ENCODE measurements at places on chromosomes 5 and 9.
A peak's percentile ranks its signal among the peaks of the same experiment; 100 is the strongest.

GRCh38 chr9:89953824-89954615 lies 349.2 kb downstream of the GADD45G start:
- no peak for DNase-seq

DNA sequence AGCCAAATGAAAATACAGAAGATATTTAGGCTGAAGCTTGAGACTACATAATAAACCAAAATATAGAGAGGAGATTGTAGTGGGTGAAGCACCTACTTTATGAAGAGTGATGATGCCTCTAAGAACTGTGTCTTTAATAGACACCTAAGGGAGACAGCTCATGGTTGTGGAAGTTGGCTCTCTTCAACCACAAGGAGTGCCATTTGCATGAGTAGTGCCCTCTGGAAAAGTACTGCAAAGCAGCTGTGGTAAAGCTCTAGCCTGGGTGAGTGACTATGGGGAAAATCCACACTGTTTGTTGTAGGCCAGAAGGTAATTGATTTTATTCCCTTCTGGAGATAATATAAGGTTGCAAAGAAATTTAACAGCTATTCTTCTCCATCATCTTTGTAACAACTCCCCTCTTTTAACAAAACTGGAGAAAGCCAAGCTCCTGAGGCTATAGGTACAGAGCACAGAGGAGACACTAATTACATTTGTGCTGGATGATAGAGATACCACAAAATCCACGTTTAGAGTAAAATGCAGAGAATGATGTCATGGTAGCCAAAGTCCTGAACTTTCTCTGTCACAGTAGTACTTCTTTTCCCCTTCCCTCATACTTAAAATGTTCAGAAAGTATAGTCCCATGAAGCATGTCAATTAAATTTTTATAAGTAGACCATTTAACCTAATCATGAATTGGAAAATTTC lies 122.8 kb downstream of the STARD4 start:
- no peak for DNase-seq

- DNase-seq = no peak
Measured at GRCh38 chr9:79352322-79352721, 219.4 kb upstream of the TLE4 start.

DNA sequence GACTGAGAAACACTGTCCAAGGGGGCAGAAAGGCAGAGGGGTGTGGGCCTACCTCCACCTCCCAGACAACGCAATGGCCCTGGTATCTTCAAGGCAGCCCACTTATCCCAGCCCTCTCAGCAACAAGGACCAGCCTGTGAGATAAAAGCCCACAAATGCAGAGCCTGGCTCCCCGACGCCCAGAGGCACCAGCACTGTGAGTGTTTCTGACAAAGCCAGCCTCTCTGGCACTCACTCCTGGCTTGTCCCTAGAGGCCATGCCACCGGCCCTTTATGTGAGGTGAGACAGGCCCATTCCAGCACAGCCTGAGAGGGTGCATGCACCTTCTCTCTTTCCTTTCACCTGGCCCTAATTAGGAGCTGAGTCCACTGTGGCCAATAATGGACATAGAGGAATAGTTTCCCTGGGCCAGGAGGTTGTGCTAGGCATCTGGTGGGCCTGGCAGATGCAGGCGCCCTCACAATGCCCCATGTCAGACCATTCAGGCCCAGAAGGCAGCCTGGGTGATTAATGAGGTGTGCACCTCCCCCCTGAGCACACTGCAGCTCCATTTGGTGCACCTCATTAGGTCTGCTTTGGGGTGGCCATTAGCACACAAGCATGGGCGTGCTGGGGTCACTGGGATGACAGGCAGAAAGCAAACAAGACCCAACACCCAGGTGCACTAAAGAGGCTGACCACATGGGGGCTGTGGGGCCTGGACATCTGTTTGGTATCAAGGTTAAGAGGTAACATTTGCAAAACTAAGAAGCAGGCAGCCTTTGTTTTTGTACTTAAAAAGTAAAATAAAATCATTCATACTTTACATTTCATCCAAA lies 176.0 kb downstream of the MED10 start:
- DNase-seq = no peak

DNA sequence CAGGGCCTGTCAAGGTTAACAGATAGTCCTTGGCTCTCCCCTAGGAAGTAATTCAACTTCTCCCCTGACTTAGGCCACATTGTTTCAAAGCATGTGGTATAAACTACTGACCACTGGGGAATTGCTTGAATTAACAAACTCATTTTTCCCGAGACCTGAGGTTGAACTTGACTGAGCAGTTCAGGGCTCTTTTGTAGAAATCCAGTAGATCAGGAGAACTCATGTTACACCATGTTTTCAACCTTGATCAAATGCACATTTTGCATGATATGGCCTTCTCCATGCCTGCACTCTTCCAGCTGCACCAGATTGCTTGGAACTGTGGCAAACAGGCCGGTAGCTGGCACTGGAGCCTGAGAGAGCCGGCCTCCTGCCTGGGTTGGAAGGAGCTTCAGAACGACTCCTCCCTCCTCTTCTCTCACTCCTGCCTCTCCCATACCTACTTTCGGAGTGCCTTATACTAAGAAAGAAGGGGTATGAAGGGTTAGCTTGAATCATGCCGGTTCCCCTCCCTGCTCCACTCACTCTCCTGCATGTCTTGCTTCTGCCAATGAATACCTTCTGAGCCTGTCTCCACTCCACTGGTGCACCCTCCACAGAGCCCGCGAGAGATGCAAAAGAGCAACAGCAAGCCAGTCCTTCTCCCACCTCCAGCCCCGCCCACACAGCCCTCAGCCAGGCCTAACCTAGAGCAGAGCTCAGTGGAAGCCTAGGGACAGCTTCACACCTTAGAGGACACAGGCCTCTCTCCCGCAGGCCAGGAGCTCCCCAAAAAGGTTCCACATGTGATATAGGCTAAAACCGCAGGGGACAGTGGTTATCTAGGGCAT lies 159.4 kb downstream of the MACROH2A1 start:
- peak; percentile 41 for DNase-seq

DNA sequence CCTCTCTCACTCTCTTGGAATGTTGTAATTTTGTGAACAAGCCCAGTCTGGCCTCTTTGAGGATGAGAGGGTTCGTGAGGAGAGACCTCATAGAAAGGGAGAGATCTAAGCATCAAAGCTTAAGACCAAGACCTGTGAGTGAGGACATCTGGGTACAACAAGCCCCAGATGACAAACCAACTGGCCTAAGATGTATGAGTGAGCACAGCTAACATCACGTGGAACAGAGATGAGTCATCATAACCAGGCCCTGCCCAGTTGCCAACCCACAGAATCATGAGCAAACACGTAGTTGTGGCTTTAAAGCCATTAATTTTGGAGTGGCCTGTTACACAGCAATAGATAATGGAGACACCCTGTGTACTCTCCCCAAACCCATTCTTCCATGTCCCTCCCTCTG lies 439.1 kb upstream of the KIF2A start:
- no peak for DNase-seq

DNA sequence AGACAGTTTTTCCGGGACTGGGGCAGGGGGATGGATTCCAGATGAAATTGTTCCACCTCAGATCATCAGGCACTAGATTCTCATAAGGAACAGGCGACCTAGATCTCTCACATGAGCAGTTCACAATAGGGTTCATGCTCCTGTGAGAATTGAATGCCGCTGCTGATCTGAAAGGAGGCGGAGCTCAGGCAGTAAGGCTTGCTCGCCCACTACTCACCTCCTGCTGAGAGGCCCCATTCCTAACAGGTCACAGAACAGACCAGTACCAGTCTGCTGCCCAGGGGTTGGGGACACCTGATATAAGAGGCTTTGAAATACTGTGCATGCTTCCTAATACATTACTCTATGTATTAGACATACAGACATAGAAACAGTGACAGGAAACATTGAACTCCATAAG lies 41.1 kb downstream of the PTPRD start:
- DNase-seq = no peak

- no peak for DNase-seq
Measured at GRCh38 chr5:50727149-50727496, 60.7 kb downstream of the PARP8 start.

- no peak for DNase-seq
Measured at GRCh38 chr5:72550595-72550994, 43.4 kb upstream of the ZNF366 start.

DNA sequence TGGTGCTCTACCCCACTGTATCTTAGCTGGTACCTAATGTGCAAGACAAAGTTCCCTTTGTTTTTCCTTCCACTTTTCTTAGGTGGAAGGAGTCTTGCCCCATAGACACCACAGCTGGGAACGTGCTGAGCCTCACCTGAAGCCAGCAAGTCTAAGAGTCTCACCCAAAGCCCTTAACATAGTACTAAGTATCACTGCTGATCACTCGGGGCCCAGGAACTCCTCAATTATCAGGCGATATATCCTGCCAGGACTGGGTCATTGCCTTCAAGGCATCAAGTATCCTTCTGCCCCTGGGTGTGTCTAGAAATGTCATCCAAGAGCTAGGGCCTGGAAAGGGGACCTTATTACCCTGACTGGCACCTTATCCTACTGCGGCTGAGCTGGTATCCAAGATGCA lies 123.9 kb downstream of the PTPRD start:
- no peak for DNase-seq

GRCh38 chr5:117682416-117682815 lies 1107.8 kb upstream of the SEMA6A start:
- no peak for DNase-seq

GRCh38 chr9:94679587-94679986 lies 40.3 kb upstream of the FBP1 start:
- no peak for DNase-seq

DNA sequence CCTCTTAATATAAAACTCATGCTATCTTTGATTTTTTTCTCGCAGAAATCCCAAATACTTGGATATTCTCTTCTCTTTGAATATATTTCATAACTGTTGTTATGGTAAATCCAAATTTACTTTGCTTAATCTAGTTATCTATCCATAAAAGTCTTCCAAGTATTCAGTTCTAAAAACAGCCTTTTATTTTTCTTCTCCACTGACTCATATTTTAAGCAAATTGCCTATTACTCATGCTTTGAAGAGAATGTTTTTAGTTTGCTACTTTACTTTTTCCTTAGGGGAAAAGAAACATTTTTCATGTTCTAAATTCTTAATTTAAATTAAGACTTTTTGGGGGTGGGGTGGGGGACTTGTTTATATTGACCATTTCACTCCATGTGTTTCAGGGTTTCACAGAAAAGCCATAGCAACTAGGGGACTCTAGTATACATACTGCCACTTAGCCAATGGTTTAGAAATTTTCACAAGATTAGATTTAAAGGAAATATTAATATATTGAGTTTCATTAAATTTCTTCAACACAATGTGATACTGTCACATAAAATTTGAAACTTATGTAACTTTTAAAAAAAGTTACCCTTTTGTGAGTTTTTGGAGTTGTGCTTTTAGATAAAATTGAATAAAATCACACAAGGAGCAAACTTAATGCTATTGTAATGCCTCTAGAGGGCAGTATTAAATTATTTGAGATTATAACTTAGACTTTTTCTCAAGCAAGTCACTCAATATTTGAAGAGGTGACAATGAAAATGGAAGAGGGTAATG lies 545.8 kb upstream of the ARRDC3 start:
- DNase-seq = no peak

- DNase-seq = no peak
Measured at GRCh38 chr9:14445946-14446345, 132.0 kb upstream of the NFIB start.

DNA sequence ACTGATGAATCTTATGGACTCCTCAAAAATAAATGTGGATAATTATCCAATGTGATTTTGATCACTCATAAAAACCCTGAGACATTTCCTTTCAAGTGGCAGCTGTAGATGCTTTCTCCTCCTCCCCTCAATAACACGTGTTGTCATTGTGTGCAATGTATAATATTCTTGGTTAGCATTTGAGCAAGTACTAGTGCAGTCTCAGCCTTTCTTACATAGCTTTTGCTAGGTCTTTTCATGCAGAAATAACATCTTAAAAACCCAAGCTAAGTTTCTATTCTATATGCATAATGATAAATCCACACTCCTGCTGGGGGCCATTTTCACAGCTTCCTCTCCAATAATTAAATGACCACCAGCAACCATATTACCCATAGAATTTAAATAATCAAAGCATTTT lies 1835.2 kb upstream of the NUDT12 start:
- no peak for DNase-seq

DNA sequence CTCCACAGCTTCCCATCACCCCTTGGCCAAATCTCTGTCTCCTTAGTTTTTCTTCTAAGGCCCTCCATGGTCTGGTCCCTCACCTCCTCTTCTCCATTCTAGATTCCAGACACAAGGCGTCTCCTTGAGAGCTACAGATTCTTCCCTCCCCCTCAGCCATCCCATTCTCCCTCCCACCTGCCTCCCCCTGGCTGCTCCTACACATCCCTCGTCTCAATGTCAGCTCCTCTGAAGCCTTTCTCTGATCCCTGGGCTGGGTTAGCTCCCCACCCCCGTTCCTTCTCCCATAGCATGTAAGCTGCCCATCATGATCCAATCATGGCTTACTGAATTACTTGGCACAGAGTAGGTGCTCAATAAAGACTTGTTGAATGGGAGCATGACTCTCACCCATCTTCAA lies 69.0 kb downstream of the ANKH start:
- no peak for DNase-seq

DNA sequence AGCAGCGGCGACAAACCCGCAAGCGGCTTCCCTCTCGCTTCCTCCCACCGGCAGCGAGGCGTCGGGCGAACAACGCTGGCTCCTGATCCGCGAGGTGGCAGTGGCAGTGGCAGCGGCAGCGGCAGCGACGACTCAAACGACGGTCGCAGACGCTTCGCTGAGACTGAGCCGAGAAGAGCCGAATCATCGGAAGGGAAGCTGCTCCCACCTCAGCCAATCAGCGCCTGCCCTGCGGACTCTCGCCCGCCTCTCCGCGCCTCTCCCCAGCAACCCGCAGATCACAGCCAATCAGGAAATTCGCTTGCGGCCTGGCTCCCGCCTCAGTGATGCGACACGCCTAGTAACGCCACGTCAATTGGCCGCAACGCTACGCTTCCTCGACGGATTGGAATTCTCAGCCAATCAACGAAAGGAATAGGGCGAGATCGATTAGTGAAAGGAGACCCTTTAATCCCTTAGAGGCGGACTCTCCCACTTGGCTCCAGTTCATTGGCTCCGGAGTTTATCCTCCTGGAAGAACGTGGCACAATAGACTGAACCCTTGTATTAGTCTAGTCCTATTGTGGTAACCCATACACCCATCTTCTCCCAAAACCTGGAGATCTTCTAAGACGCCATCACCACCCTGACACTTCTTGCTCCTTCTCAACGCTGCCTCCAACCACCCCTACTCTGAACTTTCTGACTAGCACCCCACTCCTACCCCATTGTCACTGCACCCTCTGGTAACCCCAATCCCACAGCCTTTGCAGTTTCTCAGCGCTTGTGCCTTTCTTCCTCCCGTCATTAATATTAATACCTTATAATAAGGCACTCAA lies at the start of gene VCP:
TSS of gene VCP (minus strand) at position 165 of the 818 bp plus-strand sequence. CDS start 272 bp downstream, outside the sequence.
- DNase-seq = peak; percentile 99

GRCh38 chr9:132794730-132795380 lies 83.2 kb downstream of the AK8 start:
- DNase-seq = peak; percentile 37

- no peak for DNase-seq
Measured at GRCh38 chr9:1532171-1532570, 482.0 kb downstream of the DMRT2 start.

DNA sequence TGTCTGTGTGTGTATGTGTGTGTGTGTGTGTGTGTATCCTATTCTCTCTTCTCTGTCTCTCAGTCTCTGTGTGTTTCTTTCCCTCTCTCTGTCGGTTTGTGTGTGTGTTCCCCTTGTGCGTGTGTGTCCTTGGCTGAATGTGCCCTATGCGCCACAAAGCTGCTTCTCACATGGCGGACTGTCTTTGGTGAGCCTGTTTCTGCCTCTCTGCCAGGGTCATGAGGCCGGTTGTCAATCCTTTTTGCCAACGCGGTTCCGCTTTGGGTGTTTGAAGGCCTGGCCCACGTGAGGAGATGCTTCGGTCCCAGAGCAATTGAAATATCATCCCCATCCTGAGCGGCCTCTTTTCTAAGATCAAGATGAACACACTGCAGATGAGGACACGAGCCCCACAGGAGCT lies 476.0 kb downstream of the SPATA31A7 start:
- DNase-seq = no peak
